ENCODE measurements at places on chromosomes 16 and 17. TPM values are rescaled to one million over a fixed set of nuclear protein-coding genes. Genes with fewer than 3 reads are reported as not detected.

- no peak for DNase-seq
These were observed 13.0 kb downstream of the CARD14 start for GRCh38 chr17:80182845-80183223.

- DNase-seq = no peak
These were observed 6.7 kb downstream of the PLA2G15 start for GRCh38 chr16:68251832-68252231.

DNA sequence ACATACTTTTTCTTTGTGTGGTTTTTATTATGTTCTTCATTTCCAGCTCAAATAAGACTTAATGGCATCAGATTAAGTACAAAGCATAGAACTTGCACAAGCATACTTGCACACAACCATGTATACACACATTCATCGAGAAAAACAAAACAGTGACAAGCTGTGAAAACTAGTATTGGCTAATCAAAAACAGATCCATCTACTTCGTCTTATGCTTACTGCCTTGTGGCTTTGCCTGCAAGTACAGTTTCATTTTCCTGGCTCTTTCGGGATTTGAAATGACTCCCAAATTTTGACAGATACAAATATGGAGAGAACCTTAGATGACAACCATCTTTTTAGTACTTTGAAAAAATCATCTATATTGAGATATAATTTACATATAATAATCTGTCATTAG, 338.3 kb downstream of the BCAS3 start:
- DNase-seq = no peak

Gene PHF23
- polyA plus RNA-seq = 34.4 TPM

Gene MYH13
- polyA plus RNA-seq = 0.52 TPM

Gene MT3
- polyA plus RNA-seq = 8.7 TPM

Measured in hindlimb muscle (tissue), 1 donor.